ENCODE measurements at places on chromosomes 5 and 9.
A peak's percentile ranks its signal among the peaks of the same experiment; 100 is the strongest.

- DNase-seq = no peak
Measured at GRCh38 chr9:117412841-117413240, 2.0 kb downstream of the ASTN2 start.

DNA sequence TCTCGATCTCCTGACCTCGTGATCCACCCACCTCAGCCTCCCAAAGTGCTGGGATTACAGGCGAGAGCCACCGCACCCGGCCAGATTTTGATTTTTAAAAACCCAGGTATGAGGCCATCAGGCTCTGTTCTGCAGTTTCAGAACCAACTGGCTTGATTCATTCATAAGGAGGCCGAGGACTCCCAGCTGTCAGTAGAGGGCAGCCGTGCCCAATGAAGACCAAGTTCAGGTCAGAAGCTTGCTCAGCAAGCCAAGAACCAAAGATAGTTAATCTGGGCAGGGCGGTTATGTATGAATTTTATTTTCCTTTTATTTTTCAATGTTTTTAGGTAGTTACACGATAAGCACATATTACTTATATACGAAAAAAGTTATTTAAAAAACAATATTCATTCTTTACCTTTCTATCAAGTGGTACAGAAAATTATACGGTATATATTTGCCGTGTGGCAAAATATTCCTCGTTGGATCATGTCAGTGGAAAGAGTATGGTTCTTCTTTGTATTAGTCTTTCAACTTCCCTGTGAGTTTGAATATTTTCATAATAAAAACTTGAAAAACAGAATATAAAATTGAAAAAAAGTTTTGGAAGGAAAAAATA, 18.0 kb downstream of the MGAT1 start:
- DNase-seq = peak; percentile 70

GRCh38 chr9:80320480-80320879, 748.7 kb downstream of the TLE4 start:
- no peak for DNase-seq

DNA sequence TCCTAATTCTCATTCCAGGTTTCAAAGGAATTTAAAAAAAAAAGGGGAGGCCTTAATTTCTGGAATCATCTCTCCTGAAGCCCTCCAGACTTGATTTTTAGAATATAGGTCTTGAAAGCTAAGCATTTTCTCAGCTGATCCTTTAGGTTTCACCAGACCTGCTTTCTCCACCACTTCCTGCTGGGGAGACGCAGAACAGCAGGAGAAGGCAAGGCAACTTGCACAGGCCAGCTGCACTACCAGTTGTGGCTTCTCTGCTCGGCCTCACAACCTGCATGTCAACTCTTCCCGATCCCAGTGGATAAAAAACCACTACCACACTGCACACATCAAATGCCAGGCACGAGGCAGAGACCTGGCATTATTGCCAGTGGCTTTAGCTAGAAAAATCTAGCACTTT, 119.8 kb downstream of the SIL1 start:
- DNase-seq = no peak

DNA sequence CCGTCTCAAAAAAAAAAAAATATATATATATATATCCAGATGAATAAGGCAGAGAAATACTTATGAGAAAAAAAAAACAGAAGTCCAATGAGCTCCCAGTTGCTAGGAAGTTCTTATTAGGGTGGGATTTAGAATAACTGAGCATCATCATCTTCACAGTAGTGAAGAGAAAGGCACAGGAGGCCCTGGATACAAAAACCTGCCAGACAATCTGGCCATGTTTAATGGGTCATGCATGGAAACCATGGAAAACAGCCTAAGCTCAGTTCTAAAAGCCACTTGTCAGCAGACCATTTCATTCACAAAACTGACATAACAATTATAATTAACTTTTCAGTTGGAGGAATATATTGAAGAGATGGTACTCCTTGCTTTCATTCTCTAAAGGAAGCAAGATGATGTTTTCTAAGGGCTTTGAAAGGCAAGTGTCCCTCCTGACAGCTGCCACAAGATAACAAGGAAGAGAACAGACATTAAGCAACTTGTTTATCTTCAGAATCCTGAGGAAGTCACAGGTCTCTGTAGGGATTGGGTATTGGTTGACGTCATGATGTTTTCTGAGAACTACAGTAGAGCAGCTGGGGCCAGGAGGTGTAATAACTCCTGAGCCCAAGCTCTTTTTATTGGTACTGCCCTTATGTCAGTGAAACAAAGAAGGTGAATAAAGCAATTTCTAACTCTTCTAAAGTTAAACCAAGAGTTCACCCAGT, 463.1 kb downstream of the DMAC1 start:
- no peak for DNase-seq

GRCh38 chr5:35908814-35909213, 29.6 kb downstream of the CAPSL start:
- no peak for DNase-seq

DNA sequence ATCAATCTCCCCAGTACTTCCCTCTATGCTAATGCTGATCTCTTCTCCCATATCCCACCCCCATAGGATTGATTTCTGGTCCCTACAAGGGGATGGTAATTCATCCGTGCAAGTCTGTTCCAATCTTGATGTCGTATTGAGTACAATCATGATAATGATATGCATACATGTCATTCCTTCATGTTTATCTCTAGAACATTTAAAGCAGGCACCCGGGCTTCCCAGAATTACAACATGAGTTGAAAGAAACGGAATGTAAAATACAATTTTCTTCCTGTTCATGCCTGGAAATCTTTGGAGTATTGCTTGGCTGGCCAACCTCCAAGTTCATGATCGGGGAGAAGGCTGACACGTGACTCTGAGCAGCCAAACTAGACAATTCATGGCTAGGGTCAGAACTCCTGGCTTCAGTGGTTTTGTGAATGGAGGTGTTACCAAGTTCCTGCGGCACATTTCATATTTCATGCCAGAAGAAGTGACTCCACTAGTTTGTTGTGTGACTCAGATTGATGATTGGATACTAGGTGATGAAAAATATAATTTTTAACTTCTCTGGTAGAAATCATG, 66.6 kb downstream of the C9orf152 start:
- no peak for DNase-seq

DNA sequence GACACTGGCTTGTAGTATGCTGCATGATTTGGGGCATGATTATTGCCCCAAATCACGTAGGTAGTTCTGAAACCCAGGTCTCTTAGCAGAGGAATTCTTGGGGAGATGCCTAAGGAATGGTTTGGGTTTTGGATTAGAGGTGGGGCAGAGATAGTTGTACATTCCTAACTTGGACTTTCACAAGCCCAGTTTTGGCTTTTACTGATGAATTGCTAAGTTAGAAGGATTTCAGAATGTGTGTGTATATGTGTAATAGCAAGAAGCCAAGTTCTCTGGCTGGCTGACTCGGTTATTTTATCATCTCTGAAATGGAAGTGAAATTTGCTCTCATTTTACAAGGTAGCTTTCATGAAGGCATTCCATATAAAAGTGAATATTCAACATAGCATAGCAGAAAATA, 23.8 kb upstream of the ZNF131 start:
- DNase-seq = no peak

- no peak for DNase-seq
Measured at GRCh38 chr9:93040409-93040808, 18.1 kb upstream of the SUSD3 start.

GRCh38 chr5:135491552-135492318, 39.6 kb upstream of the TIFAB start:
- DNase-seq = peak; percentile 54

- DNase-seq = no peak
Measured at GRCh38 chr9:4866239-4866969, 73.7 kb downstream of the RCL1 start.

- no peak for DNase-seq
Measured at GRCh38 chr9:93028448-93029006, 30.0 kb upstream of the SUSD3 start.

DNA sequence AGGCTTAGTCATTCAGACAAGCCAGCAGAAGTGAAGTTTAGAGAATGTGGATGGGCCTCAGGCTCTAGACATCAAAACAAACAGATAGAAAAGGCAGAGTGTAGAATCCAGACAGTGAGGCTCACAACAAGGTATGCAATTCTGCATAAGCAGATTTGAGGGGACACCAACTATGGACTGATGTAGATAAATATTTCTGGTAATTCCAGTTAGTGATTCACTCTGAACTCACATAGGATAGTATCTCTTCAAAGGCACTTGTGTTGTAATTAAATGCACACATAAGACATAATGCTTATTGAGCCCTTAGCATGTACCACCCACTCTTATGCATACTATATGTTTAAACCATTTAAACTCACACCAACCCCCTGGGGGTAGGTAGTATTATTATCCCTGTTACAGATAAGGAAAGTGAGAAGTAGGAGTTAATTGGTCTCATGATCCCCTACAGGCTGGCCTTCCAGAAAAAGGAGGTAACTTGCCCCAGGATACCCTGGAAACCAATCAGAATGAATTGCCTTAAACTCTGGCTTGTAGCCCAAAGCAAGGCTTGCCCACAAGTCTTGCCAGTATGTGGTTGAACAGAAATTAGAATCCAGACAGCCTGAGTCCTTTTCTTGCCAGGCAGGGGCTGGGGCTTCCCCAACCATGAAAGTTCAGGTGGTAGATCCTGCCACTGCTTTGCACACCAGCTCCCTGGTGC, 39.5 kb upstream of the HSPB3 start:
- no peak for DNase-seq

DNA sequence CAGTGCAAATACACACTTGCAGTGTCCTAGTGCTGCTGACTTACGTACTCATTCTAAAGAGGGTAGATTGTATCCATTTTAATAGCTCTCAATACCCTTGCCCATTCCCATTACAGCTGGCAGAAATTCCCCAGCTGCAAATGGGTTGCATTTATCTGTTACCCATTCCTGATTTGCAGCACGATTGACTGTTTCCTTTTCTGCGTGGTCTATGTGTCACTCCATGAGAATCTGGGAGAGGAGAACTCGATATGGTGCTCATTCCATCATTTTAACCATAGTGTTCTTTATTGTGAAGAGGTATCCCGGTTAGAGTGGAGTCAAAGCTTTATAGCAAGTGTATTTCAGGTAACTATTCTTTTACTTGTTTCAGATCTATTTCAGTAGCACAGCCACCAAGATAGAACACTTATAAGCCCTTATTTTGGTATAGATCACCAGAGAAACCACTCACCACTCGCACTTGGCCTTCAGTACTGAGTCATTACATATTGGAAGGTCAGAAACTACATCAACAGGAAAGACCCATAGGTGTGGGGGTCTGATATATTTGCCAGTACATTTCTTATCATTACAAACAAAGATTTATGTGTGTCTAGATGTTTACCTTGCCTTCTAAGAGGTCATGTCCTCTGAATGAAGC, 139.5 kb downstream of the MUSK start:
- DNase-seq = no peak

GRCh38 chr9:68651280-68651893, 53.7 kb upstream of the PIP5K1B start:
- DNase-seq = no peak

GRCh38 chr9:116288658-116289057, 135.1 kb downstream of the PAPPA start:
- DNase-seq = peak; percentile 15

DNA sequence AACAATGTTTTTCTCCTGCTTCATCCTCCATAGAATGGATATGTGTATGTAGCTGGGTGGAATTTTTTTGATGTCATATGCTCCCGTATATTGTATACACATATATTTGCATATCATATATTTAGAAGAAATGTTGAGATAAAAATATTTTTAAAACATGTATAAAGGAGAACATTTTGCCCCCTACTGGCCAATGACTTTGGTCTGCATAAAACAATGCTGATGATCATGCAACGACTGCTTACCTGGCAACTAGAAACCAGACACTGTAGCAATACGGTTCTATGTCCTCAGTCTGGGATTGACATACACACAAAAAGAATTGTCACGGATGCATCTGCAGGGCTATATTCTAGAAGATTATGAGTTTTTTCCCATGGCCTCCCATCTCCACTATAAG, 503.6 kb downstream of the ELAVL2 start:
- DNase-seq = no peak

DNA sequence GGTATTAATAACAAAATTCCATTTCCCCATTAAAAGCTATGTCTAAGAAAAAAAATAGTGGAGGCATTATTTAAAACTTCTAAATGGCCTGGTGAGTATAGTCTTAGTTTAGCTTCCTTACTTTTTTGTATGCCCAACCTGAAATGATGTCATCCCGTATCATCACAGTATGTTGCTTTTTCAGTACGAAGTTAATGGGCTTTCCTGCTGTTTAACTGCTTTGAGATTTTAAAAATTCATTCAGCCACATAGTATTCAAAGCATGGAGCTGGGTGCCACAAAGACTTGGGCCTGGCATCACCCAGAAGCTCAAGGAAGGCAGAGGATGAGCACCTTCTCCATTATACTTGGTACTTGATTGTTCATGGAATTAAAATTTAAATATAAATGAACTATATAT, 7.4 kb downstream of the F2RL2 start:
- no peak for DNase-seq

DNA sequence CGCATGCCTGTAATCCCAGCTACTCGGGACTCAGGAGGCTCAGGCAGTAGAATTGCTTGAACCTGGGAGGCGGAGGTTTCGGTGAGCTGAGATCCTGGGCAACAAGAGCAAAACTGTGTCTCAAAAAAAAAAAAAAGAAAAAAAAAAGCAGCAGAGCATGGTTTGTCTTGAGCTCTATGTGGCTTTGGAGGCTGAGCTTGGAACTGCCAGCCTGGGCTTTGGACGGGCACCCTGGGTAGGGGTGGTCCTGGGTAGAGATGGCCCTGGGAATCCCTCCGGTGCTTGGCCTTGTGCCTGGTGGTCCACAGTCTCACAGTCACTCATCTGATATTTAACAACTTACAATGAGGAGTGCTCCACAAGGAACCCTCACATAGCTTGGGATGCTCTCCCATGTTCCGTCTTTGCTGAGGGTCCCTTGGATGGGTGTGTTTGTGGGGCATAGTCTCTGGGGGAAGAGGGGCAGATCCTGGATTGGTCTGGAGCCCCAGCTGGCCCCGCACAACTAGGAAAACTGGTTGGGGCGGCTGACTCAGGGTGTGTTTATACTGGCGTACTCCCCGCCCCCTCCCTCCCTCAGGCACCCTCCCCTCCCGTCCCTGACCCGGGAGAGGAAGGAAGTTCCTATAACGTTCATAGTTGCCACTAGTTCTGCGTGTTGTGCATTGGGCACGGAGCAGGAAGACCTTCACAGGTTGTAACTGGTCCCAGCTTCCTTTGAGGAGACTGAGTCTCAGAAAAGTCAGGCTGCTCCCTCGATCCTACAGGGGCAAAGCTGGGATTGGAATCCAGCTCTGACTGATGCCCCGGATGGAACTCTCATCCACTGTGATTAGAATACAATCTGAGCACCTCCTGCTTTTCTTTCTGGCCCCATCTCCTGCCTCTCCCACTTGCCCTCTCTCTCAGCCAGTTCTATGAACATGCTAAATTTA, 11.2 kb downstream of the IER5L start:
- peak; percentile 89 for DNase-seq

DNA sequence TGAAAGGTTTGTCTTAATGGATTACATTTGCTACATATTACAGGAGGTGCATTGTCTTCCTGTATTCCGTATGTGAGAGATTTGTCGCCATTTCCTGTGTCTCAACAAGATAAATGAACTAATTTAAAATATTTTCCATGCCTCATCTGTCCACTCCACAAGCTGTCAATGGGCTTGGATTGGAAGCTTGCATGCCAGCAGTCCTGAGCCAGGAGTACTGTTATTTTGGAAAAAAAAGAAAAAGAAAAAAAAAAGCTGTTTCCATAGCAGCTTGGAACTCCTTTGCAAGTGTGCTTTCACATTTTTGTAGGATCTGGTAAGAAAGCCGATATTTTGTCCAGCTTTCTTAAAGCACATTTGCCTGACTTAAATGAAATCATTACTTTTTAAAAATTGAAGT, 330.8 kb downstream of the KDM4C start:
- DNase-seq = no peak

GRCh38 chr9:19122490-19123042, 4.7 kb downstream of the PLIN2 start:
- no peak for DNase-seq

Data from K562 (cell line).